ENCODE measurements at places on chromosomes 1 and 21. TPM values are rescaled to one million over a fixed set of nuclear protein-coding genes. Genes with fewer than 3 reads are reported as not detected.

- peak; percentile 35 for DNase-seq
Measured at GRCh38 chr1:98157524-98158313, 236.9 kb upstream of the DPYD start.

DNA sequence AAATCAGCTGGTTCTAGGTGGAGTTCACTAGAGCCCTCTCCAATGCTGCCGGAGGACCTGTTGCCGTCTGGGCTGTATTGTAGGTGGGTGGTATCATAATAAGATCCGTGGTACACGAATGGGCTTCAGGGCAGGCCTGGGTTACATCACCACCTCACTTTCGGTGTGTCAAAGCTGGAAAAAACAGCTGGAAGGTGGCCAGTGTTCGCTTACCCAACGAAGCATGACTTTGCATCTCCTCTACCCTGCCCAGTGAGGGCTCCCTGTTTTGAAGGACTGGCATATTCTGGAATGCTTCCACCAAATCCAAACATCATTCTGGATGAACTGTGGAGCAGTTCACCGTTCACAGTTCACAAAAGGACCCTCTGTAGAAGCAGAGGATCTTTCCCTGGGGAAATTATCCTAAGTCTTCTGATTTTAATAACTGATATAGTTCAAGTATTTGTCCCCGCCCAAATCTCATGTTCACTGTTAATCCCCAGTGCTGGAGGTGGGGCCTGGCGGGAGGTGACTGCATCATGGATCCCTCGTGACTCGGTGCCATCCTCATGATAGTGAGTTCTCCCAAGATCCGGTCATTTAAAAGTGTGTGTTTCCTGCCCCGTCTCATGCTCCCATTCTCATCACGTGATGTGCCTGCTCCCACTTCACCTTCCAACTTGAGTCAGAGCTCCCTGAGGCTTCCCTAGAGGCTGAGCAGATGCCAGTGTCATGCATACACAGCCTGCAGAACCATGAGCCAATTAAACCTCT lies 429.0 kb downstream of the KIF26B start:
- DNase-seq, result no peak

DNA sequence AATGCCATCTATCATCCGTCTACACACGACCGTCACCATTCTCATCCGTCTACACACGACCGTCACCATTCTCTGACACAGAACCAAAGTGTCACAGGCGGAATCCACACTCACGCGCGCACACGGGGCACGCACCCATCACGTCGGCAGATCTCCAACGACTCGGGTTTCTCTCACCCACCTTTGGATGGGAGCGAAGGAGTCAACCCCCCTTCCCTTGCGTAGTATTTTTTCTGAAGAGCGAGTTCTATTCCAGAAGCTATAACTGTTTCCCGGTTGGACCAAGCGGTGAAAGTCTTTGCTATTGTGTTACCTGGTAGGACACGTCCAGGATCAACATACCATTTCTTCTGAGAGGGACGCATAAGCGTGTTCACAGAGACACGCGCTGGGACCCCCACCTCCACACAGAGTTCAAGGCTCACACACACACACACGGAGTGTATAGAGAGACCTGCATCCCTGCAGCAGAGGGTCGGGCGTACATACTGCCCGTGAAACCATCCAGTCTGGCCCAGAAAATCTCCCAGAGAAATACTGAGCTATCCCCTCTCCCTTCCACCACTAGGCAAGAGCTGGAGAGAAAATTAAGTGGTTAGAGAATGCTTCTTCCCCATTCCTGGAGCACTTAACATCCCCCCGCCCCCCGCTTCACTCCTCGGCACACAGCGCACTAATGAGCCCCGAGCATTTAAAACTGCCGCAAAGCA lies 741 bp downstream of the DUSP10 start:
- DNase-seq, result no peak

DNA sequence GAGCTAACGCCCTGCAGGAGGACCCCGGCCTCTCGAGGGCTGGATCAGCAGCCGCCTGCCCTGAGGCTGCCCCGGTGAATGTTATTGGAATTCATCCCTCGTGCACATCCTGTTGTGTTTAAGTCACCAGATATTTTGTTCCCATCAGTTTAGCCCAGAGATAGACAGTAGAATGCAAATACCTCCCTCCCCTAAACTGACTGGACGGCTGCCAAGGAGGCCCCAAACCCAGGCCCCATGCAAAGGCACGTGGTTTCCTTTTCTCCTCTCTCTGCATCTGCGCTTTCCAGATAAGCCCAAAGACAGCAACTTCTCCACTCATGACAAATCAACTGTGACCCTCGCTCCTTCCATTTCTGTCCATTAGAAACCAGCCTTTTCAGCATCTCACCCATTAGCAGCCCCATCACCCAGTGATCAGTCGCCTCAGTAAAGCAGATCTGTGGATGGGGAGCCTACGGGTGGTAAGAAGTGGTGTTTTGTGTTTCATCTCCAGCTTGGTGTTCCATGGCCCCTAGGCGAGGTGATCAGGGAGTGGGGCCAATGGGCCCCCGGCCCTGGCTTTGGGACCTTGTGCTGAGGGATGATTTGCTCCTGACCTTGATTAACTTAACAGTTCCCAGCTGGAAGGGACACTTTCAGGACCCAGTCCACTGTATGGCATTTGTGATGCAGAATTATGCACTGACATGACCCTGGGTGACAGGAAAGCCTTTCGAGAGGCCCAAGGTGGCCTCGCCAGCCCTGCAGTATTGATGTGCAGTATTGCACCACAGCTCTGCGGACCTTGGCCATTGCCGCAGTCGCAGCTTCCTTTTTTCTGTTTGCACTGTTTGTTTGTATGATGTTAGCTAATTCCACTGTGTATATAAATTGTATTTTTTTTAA lies 5.2 kb downstream of the NPPA start:
- DNase-seq, result no peak

GRCh38 chr1:227234998-227235405 lies 83.3 kb downstream of the CDC42BPA start:
- DNase-seq, result peak; percentile 49

DNA sequence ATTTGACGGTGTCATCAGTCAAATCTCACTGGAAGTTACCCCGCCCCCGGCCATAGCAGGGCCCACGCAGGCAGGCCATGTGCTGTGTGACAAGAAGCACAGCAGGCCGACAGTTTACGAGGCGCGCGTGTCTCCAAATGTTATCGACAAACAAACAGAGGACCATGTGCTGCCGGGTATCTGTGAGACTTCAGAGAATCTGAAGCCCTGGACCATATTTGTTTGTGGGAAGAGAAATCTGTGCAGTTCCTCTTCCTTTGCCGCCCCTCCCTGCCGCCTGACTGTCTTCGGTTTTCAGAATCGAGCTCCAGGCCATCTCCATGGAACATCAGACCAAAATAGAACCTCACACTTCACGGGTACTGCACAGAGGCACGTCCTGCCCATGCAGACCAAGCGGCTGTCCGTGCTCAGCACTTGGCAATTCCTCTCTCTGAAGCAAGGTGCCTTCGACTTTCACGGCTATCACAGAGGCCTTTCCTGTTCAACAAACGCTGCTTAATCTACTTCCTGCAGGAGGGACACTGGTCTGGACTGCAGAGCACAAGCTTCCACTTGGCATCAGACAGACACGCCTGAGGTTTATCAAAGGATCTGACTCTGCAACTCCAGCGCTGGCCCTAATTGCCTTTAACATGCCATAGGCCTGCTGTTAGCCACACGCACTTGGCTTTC lies 135.7 kb upstream of the KRTAP19-8 start:
- no peak for DNase-seq

DNA sequence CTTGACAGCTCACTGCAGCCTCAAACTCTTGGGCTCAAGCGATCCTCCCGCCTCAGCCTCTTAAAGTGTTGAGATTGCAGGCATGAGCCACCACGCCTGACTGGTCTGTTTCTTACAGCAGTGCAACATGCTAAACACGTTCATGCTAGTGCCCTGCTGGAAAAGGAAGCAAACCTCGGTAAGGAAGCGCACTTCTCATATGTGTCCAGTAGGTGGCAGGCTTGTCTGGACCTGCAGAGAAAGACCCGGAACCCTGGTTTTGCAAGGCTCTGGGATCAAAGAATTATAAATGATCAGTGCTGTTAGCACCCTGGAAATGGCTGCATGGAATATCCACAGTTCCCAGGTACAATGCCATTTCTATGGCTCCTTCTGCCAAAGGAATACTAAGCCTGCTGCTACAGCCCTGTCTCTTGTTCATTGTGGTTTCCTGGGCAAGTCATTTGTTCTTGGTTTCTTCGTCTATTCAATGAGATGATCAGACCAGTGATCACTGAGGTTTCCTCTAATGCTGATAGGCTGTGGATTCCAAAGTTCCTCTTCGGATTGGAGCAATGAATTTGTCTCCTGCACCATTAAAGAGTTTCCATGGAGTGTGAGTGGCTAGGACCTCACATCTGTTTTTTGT lies 15.9 kb downstream of the RNU5D-1 start:
- DNase-seq, result peak; percentile 40

OR2AK2 gene
- total RNA-seq, result not detected

MCOLN2 gene
- 1.4 TPM for total RNA-seq

UBE2U gene
- total RNA-seq, result not detected

TMPRSS15 gene
- total RNA-seq, result not detected
